ENCODE measurements at places on chromosomes 4 and X. TPM values are rescaled to one million over a fixed set of nuclear protein-coding genes. Genes with fewer than 3 reads are reported as not detected.

CT55 gene
- total RNA-seq, result not detected

TAF9B gene
- total RNA-seq, result 38.5 TPM

P2RY8 gene
- not detected for total RNA-seq

DNA sequence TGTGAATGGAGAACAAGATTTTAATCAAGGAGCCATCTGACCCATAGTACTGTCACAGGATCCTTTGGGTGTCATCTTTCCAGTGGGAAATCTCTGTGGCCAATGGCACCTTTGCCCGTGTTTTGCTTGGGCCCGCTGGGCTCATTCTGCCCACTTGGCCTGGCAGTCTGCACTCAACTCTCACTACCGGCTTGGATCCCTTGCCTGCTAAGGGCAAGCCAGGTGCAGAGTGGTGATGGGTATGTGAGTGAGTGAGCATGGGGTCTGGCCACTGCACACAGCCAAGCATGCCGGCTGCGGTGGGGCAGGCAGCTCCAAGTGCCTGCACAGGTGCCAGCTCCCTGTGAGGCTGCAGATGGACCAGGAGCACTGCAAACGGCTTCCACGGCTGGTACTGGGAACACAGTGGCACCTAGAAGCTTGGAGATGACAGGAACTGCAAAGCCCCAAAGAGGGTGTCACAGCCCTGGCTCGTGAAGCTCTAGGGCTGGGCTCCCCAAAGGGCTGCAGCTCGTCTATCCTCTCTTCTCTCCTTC, 454.5 kb downstream of the TMA16 start:
- no peak for DNase-seq

GRCh38 chr4:39446842-39447573, 11.7 kb downstream of the RPL9 start:
- no peak for DNase-seq

DNA sequence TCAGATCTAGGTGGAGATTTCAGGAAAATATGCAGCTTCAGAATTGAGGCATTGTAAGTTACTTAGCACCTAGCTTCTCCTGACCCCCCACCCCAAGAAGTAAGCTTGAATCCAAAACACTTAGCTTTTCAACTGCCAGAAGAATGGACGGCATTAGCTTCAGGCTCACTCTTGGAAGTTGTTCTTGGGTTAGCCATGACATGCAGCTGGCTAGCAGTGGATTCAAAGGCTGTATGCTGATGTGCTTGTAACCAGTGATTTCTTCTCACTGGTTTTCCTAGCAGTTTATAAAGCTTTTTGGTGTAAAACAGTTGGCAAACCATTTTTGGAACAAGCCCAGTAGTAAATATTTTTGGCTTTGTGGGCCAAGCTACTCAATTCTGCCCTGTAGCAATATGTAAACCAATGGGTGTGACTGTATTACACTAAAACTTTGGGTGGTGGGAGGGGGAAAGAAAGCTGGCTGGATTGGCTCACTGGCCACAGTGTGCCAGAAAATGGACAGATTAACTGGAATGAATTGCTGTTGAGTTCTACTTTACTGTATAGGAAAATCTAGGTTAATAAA, 85.6 kb downstream of the SHROOM2 start:
- no peak for DNase-seq

- DNase-seq, result peak; percentile 91
These were observed 11.8 kb upstream of the ZCCHC13 start for GRCh38 chrX:74291964-74292807.

Measured in NCI-H460 (cell line).